ENCODE measurements at places on chromosomes 6 and 20.

- no peak for DNase-seq
Observed at GRCh38 chr20:44715499-44716308, 535 bp downstream of the CCN5 start.

- no peak for DNase-seq
Observed at GRCh38 chr6:106639812-106640211, 10.4 kb downstream of the QRSL1 start.

- DNase-seq = no peak
Observed at GRCh38 chr20:60046011-60046413, 87.8 kb downstream of the CDH26 start.

GRCh38 chr6:33592595-33593413 is 12.7 kb upstream of the BAK1 start:
- DNase-seq = peak; percentile 51

GRCh38 chr6:25014791-25015560 is 79.2 kb upstream of the RIPOR2 start:
- no peak for DNase-seq

DNA sequence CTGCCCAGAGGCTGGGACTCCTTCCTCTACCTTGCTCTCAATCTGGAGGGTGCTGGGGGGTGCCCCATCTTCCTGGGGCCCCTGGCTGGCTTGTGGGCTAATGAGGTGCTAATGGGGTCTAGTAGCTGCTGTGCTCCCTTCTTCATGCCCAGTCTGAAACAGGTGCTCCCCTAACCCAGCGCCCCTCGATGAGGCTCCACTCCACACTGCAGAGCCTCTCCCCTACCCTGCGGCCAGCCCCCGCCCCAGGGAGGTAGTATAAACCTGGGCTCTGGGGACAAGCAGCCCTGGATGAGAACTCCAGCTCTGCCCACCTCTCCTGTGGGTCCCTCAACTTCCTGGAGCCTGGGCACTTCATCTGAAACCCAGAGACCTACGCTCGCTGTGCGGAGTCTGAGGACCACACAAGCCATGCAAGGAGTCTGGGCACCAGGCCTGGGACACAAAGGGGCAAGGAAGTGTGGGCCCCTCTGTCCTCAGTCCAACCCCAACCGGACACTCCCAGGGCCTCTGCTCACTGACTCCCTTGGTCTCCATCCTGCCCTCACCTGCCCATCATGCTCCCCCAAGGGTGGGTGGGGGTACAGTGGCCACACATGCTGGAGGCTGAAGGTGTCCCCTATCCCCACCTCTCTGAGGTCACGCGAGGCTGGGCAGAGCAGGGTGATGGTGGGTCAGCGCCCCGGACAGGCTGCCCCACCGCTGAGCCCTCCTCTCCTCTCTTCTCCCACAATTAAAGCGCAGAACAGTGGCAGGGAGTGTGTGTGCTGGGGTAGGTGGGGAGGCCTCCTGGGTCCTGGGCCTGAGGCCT is 6.1 kb downstream of the RPL10A start:
- no peak for DNase-seq

GRCh38 chr20:60408435-60408834 is 450.2 kb downstream of the CDH26 start:
- no peak for DNase-seq

- no peak for DNase-seq
Observed at GRCh38 chr6:47875593-47875992, 93.8 kb downstream of the OPN5 start.

DNA sequence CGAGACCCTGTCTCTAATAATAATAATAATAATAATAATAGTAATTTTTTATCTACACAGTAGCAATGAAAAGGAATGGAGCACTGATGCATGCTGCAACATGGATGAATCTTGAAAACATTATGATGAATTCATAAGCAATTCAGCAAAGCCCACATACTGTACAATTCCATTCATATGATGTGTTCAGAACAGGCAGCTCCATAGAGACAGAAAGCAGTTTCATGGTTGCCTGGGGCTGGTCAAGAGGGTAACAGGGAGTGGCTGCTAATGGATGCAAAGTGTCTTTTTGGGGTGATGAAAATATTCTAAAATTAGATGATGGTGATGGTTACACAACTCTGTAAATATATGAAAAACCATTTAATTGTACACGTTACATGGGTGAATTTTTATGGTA is 43.6 kb downstream of the SLC24A3 start:
- DNase-seq = no peak

DNA sequence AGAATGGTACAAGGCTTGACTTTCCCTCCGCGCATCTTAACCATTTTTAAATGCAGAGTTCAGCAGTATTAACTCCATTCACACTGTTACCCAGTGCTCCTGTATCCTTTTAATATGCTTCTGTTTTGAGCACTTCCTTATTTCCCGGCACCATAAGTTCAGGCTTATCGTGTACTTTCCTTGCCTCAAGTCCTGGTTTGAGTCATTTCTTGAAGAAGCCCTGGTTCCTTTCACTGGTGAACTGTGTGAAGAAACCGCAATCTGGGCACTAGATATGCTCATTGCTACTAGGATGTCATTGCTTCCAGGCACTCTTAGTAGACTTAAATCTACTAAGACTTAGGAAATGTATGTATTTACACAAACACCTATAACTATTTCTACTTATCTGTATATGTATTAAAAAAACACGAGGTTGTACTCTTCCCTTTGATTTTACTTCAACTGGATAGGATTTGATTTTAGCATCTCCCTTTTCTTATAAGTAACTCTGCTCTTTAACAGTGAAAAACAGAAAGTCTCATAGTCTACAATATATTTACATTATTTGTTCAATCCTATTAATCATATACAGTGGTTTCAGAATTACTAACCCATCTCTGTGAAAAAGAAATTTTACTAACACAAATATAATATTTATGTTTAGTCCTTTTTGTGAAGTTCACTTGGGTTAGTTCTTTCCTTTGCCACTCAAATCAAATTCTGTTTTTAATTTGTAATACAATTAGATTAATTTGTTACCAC is 135.5 kb downstream of the CDKAL1 start:
- DNase-seq = no peak

DNA sequence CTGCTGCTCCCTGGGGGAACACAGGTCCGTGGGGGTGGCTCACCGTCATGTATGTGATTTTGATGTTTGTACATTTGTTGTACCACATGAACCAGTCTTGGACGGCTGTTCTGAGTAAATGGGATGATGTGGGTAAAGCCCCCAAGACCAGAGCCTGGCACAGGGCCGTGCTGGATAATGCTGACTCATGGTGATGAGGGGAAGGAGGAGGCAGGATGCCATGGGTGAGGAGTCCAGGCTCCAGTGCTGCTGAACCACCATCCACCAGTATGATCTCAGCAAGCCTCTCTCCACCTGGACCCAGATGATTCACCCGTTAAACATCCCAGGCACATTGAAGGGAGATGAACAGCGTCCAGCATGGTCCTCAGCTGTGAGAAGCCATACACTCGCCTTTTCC is 9.6 kb upstream of the APCDD1L start:
- no peak for DNase-seq

- DNase-seq = no peak
Observed at GRCh38 chr6:170463101-170463721, 89.9 kb downstream of the PSMB1 start.

- no peak for DNase-seq
Observed at GRCh38 chr6:496649-497048, 105.1 kb downstream of the IRF4 start.

DNA sequence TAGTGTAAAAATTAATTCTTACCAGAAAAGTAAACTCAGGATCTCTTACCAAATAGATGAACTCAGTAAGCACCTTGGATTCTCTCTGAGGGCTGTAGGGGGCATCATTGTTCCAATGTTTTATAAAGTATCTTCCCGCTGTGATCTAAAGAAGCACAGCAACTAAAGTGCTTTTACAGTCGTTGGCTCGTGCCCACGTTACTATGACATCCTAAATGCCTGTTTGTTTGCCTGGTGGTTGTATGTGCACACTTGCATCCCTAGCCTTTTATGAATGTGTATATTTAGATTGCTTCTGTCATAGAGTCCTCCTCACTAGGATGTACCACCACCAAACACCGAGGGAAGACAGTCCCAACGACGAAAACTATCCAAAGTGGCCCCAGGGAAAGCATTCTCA is 34.5 kb downstream of the SLX4IP start:
- DNase-seq = no peak

GRCh38 chr6:107066697-107067659 is 39.0 kb downstream of the MTRES1 start:
- no peak for DNase-seq

DNA sequence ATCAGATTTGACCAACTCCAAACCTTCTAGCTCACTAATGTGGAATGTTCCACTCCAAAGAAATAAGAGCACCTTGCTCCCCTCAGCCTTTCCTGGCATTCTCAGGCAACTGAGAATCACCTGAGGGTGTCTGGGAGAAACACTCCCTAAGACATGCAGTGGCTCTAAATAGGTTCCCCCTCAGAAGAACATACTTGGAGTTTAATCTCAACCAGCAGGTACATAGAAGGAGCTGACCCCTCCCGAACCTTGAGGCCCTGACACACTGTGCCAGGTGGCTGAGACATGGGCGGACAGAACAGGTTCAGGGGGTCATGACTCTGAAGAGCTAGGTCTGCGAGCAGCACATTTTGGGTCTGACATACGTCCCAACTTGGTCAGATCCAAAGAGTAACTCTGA is 107.6 kb upstream of the MAP3K4 start:
- DNase-seq = no peak

GRCh38 chr6:69719602-69720193 is 77.1 kb downstream of the LMBRD1 start:
- no peak for DNase-seq

DNA sequence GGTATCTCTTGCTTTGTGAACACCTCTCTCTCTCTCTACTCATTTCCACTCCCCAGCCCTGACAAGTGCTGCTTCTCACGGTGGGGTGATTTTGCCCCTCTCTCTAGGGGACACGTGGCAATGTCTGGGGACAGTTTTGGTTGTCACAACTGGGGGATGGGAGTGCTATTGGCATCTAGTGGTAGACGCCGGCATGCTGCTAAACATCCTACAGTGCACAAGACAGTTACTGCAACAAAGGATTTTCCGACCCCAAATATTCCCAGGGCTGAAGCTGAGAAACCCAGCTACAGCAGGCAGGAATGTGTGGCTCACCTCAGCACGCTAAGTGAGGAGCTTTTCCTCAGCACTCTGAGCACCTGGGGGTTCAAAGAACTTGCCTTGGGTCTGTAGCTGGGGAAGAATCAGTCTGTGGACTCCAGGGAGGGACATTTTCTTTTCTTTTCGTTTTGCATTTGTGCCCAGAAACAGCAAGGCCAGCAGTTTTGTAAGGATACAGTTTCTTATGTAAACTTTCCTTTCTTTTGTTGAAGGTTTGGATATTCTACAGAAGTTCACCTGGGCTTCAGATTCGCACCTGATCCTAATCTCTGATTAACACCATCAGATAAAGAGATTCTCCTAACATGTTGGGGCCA is 246.9 kb upstream of the ZFP64 start:
- DNase-seq = no peak

- DNase-seq = no peak
Observed at GRCh38 chr6:1838604-1839213, 229.0 kb downstream of the FOXC1 start.

DNA sequence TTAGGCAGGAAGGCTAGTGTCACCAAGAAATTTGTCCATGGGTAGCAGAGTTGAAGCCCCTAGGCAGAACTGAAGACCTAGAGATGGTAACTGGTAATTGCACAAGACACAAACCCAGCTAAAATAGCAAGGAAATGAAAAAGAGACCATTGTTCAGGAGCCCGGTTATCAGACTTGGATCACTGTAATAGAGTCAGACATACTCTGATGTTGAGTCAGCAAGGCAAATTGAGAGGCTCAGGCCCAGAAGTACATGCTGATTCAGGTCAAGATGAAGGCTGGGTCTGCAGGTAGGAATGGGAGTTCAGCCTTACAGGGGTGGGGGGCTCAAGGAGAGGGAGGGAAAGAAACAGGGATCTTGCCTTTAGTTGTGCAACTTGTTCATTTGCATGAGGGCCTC is 6.5 kb upstream of the TMEM242 start:
- no peak for DNase-seq

DNA sequence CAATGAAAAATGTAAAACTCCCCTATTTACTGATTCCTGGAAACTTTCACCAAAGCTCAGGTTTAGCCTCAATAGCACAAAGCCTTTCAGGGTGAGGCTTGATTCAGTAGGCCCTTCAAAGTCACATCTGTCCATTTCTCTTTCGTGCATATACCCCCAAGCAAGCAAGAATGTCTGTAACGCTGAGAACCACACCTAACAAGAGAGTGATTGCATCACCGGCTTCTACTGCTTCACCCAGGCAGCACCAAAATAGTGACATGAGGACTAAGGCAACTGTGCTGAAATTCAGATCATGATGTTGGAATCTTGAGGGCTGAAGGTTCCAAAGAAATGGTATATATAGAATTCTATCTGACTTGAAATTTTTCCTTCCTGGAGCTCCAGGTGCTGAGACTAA is 26.1 kb downstream of the CGA start:
- no peak for DNase-seq

GRCh38 chr6:14824060-14824459 is 421.8 kb upstream of the JARID2 start:
- no peak for DNase-seq

DNA sequence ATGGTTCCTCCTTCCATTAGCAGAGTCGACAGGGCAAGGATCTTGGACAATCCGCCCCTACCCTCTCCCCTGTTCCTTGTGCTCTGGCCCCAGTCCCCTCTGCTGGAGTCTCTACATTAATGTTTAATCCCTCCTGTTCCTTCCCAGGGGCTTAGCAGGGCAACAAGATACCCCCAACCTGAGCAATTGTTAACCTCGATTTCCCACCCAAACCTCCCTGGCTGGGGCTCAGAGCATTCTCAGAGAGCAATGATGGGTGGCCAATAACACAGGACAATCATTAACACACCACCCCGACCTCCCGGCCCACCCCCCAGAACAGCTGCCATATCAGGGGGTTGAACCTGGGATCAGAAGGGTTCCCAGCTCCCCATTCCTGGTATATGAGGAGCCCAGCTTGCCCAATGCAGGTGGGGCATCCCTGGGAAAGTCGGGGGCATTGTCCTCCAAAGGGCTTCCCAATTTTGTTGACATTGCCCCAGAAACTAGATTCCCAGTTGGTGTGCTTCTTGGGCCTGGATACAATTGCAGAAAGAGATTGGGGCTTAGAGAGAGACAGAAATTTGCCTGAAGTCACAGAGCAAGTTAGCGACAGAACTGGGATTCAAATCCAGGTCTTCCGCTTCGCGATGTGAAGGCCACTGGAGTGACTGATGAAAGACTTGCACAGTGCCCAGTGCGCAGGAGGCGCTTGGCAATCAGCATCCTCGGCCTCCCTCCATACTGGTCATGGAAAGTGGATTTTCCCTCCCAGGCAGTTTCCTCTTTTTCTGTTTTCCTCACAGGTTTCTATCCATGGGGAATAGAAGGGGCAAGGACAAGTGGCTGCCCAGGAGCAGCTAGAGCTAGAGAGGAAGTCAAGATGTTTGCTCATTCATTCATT is 59.6 kb upstream of the TTPAL start:
- no peak for DNase-seq

GRCh38 chr6:44315516-44315915 is 2.4 kb upstream of the AARS2 start:
- DNase-seq = no peak

All from stimulated activated CD4-positive, alpha-beta T cell treated with anti-CD3 and anti-CD28 coated beads, Interleukin-4, amount 100 ng/mL, for 4 hours (primary cell).